ENCODE measurements at places on chromosomes 3 and 15.
A peak's percentile ranks its signal among the peaks of the same experiment; 100 is the strongest.

- DNase-seq: no peak
Observed at GRCh38 chr3:9111417-9111816, 138.0 kb downstream of the SRGAP3 start.

DNA sequence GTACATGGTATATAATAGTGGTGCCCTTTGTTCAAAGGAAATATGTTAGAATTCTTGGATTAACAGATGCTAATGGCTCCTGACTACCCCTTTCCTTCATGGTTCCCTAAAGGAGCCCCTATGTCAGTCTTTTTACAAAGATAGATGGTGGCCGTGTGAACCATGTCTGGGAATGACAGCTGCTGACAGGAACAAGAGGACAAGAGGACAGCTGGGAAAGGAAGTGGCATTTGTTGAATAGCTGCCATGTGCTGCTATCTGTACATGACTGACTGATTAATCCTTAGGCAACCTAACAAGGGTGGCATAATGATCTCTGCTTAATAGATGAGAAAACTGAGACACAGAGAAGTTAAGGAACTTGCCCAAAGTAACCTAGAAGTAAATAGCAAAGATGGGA, 321.7 kb downstream of the ZNF621 start:
- no peak for DNase-seq

DNA sequence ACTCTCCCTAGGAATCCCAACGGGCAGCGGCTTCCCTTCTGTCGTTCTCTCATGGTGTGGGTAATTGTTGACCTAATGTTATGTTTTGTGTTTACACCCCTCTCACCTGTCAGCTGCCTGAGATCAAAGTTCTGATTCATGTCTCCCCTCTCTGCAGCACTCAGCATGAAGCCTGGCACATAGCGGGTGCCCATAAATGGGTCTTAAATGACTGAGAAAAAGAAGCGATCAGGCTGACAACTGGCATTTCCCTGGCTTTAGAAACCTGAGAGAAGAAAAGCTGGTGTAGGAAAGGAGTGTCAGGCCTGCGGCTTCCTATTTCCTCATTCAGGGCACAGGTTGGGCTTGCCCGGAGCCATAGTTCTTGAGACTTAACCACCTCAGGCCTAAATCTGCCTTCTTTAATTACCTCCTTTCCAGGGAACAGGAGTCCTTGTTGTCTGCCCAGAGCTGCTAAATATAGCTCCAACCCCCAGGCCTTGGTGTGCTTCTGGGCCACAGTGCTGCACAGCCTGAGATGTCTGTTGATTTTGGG, 31.8 kb downstream of the LPP start:
- DNase-seq: no peak

- no peak for DNase-seq
Observed at GRCh38 chr15:100694381-100695021, 92.1 kb downstream of the ASB7 start.

DNA sequence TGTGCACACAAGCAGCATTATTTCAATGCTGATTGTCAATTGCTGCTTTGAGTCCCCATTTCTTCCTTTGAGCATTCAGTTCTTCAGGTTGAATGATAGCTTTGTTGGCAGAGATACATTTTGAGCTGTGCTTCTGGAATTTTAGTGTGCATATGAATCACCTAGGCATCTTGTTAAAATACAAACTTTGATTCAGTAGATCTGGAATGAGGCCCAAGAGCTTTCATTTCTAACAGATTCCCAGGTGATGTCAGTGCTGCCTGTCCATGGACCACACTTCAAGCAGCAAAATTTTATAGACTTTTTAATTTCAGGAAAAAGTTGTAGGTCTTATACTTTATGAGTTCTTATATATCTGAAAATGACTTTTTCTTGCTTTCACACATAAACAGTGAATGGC, 131.1 kb downstream of the ADAMTSL3 start:
- no peak for DNase-seq

DNA sequence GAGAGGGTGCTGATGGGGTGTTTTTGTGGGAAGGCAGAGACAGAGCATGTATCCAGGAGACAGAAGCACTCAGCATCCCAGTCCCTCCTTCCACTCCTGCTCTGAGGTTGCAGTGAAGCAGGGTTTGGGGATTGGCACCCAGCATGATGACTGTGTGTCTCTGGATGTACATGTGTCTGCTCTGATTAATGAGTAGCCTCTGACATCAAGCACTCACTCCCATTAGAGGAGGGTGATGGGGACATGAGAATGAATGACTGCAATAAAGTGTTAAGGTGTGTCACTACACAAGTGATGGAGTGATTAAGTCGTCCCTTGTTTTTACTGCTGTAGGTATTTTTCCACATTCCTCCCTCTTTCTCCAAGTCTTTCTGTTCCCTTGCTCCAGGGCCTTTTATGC, 9.6 kb upstream of the MYZAP start:
- DNase-seq: no peak

DNA sequence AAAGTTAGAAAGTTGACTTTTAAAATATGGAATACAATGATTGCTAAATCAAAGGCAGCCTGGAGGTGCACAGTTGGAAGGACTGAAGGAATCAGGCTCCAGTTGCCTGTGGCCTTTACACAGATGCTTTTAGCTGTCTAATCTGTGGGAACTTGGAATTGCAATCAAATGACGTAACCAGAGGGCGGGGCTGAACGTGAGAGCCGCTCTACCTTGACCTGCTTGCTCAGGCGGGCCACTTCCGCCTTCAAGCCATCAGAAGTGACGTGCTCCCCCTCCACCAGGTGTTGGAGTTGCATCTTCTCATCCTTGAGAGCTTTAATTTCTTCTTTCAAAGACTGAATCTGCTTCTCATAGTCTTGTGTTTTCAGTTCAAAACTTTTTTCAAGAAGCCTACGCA, 37.7 kb upstream of the GNB5 start:
- no peak for DNase-seq

DNA sequence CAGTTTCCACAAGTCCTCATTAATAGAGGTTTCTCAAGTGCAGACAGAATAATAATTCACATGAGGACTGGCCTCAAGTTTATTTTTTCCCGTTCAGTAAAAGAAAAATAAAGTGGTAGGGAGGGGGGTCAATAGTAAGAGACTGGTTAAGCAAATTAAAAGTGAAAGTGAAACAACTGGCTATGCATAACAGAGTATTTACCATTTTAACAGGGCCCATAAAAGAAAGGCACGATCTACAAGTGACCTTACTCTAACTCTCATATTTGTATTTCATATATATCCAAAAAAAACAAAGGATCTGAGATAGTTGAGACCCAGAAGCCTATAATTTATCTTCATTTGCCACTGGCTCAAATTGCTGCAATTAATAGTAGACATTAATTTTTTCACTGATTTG, 686.3 kb downstream of the NTRK3 start:
- no peak for DNase-seq

DNA sequence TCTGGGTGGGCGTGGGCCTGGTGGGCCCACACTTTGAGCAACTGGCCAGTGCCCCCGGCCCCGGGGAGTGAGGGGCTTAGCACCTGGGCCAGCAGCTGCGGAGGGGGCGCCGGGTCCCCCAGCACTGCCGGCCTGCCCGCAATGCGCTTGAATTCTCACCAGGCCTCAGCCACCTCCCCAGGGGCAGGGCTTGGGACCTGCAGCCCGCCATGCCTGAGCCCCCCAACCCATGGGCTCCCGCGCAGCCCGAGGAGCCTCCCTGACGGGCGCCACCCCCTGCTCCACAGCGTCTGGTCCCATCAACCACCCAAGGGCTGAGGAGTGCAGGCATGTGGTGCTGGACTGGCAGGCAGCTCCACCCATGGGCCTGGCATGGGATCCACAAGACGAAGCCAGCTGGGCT, 484.3 kb downstream of the UNC13C start:
- DNase-seq: no peak

- no peak for DNase-seq
Observed at GRCh38 chr3:197737319-197737649, 580 bp upstream of the RUBCN start.

- DNase-seq: no peak
Observed at GRCh38 chr3:46942076-46942475, 34.5 kb downstream of the CCDC12 start.

GRCh38 chr15:90633360-90633759, 83.8 kb upstream of the BLM start:
- no peak for DNase-seq

GRCh38 chr3:130926504-130926903, 32.6 kb downstream of the ATP2C1 start:
- no peak for DNase-seq

DNA sequence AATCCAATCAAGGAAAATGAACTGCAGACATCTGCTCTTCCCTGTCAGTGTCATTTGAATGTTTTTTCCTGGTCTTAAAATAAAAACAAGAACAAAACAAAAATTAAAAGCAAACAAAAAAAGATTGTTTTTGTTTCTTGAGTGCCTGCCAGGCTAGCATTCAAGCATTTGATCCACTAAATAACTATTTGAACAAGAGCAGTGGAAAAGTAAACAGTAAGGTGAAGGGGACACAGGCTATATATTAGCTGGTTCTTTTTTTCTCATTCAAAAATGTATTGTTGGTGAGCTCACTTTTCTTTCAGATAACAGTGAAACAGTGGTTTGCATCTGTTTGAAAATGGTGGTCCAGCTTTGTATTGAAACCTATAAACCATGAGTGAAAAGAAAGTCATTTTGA, 586.9 kb upstream of the SGO1 start:
- no peak for DNase-seq

DNA sequence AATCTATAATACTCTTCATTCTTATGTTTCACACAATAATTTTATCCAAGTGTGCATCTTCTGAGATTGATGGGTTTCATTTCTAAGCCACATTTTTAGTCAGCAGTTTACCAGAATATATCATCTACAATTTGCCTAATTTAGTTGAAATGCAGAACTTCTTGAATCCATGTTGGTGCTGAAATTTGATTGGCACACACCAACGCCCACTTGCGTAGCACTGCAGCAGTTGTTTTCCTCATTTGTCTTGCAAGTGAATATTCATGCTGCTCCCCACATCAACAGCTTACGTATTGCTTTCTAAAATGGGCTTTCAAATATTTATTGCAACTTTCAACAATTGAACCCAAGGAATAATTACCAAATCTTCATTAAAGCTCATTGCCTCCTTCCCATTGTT, 87.8 kb upstream of the CTDSPL start:
- DNase-seq: no peak

DNA sequence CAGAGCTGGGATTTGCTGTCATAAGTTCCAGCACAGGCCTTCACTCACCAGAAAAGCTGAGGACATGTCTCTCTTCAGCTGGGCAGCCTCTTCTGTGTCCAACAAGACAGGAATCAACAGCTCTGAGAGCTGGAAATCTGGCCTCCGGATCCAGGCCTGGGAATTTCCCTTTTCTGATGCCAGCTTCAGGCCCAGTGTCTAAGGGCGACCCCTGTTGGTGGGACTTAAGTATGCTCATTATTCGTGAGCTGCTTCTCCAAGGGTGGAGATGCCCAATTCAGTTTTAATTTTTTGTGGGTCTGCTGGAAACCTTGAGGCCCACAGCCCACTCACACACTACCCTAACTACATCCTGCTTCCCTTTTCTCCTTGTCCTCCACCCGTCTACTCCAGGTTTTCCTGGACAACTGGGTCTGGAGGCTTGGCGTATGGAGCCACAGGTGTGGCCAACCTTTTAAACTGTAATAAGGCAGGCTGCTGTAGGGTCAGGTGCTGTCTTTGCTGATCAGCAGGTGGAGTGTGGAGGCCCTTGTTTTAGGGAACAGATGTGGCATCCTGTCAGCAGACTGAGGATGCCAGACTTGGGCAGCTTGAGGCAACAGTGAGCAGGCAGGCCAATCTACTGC, 2.6 kb upstream of the CEMIP start:
- DNase-seq: peak; percentile 46

- DNase-seq: no peak
Observed at GRCh38 chr15:100786901-100787566, 92.6 kb upstream of the ALDH1A3 start.

DNA sequence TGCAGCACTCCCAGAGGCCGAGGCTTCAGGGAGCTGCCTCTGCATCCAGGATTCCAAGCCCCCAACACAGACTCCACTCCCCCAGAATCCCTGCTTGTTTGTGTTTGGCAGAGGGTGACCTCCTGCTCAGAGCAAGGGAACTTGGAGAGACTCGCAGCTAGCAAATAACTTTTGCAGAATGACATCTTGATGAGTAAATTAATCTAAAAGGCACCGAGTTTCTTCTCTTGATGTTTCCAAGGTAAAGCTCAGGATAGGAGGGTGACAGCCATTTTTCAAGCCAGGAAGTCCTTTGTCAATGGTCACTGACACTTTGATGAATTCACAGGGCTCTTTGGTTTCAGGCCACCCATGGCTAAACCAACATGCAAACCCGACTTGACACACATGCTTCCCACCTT, 523.0 kb downstream of the NTRK3 start:
- DNase-seq: no peak

DNA sequence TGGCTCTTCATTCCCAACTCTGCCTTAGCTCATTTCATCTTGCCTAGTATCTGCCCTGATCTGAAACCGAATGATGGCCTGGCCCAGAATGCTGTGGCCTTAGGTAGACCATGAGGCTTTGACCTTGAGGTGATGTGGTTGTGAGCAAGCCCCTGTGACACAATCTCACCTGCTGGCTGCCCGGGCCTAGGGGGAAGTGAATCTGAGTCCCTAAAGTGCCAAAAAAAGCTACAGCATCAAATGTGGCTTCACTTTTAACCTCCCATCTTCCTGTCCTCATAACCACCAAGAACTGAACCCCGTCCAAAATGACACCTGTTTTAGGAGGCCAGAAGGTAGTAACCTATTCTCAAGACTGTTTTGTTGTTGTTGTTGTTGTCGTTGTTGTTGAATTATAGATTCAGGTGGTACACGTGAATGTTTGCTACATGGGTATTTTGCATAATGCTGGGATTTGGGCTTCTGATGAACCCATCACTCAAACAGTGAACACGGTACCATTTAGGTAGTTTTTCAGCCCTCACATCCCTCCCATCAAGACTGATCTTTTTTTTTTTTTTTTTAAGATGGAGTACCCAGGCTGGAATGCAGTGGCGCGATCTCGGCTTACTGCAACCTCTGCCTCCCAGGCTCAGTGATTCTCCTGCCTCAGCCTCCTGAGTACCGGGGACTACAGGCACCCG, 54.6 kb downstream of the MCCC1 start:
- DNase-seq: no peak

DNA sequence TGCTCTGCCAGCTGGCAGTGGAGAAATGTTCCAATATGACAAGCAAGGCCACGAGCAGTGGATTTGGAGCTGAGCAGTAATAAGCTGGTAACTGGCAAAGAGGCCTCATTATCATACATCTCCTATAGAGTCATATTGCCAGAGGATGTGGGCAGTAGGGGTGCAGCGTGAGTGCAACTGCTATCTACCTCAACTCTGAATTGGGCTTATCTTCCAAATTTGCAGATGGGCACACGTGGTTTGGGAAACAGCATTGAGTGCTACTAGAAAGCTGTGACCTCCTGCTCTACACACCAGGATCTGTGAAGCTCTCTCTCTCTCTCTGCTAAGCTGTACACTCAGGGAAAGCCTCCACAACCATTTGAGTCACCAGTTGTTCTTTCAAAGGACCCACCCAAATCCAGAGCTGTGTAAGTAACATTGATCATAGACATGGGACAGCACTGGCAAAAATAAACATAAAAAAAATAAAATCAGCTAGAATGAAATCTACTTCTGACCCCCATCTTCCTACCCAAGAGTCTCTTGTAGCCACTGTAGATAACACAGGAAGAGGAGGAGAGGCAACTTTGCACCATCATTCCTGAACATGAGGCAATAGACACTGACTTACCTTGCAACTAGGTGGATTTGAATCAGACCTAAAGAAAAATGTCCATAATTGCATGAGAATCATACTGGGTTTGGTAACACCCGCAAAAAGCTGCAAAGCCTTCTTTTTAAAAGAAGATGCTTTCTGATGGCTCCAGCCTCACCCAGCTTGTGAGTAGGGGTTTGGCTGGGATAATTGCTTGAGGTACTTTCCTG, 82.9 kb upstream of the THBS1 start:
- no peak for DNase-seq

- DNase-seq: no peak
Observed at GRCh38 chr15:78979456-78980320, 34.8 kb upstream of the CTSH start.
